ENCODE measurements at places on chromosomes 1 and 21.

- DNase-seq = no peak
Measured at GRCh38 chr1:214337511-214337910, 56.6 kb downstream of the SMYD2 start.

GRCh38 chr1:47523835-47524215 lies 86.0 kb downstream of the FOXD2 start:
- DNase-seq = no peak

DNA sequence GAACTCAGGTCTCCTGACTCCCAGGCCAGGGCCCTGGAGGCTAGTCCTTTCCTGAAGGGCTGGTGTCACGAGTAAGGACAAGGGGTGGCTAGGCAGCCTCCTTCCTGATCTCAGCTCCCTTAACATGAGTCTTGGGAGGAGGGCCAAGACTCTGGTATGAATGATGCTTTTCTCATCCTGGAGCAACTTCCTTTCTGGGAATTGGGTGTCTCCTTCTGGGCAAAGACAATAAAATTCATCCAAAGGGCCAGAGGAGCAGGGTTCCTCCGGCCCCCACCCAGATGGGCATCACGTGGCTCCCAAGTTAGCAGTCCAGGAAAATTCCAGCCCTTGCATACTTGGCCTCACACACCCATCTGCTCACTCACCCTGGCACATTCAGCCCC lies at the start of gene FAM167B:
TSS of gene FAM167B (plus strand) at position 335 of the 386 bp plus-strand sequence. CDS start 200 bp downstream, outside the sequence.
- DNase-seq = no peak

GRCh38 chr1:227942021-227942715 lies 5.6 kb downstream of the WNT9A start:
- DNase-seq = no peak

- DNase-seq = no peak
Measured at GRCh38 chr1:201455098-201455497, 13.9 kb downstream of the PHLDA3 start.

DNA sequence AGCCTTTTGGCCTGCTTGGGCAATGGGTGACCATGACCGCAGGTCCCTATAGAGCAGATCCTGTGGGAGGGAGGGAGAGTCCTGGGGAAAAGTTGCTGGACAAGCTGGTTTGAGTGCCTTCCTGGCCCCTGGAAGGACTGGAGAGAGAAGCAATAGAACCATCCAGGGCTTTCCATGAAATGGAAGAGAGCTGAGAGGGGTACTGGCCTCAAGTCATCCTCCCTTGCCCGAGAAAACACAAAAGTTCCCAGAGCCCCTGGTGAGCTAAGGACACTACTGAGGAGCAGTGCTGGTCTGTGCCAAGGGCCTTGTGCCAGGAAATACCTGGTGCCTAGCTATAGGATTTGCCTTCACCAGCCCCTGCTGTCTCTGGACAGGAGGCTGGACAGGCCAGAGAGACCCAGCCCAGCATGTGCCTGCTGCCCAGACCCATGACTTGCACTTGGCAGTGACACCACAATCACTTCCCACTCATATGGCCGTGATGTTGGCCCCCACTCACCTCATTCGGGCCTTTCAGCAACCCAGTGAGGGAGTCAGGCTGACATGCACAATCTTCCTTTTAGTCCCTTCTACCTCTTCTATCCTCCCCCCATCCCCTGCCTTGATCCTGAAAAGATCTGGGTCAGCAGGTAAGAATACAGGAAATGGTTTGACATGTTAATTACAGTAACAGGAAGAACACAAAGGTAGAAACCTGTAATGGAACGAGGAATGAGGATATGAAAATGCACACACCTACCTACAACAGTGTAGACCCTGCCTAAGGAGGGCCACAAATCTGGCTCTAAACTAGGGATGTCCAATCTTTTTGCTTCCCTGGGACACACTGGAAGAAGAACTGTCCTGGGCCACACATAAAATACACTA lies 7.0 kb downstream of the SH3BP5L start:
- DNase-seq = no peak

- no peak for DNase-seq
Measured at GRCh38 chr1:14940285-14940870, 213.2 kb upstream of the TMEM51 start.

GRCh38 chr21:38420140-38420539 lies 78.1 kb downstream of the ERG start:
- no peak for DNase-seq

DNA sequence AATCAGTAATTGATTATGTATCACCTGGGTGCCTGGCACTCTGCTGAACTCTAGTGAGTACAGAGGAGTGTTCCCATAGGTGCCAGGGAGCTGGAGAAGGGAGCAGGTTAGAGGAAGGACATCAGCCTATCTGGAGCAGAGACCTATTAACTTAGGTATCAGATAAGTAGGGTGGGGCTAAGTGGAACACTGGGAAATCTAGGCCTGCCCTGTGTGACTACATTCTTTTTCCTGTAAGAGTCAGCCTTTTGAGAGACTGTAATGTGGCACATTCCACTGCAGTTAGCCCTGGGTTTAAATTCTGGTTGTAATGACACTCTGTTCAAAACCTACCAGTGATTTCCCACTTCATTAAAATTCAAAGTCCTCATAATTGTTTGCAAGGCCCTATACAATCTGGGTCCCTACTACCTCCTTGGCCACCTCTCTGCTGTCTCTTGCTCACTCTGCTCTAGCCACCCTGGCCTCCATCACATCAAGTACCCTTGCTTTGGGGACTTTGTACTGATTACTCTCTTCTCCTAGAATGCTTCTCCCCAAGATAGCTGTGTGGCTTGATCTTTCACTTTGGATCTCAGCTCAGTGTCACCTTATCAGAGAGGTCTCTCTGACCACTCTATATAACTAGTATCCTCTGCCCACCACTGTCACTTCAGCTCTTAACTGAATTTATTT lies 12.9 kb downstream of the STX12 start:
- DNase-seq = no peak

GRCh38 chr21:35529171-35529863 lies 480.2 kb upstream of the RUNX1 start:
- no peak for DNase-seq

DNA sequence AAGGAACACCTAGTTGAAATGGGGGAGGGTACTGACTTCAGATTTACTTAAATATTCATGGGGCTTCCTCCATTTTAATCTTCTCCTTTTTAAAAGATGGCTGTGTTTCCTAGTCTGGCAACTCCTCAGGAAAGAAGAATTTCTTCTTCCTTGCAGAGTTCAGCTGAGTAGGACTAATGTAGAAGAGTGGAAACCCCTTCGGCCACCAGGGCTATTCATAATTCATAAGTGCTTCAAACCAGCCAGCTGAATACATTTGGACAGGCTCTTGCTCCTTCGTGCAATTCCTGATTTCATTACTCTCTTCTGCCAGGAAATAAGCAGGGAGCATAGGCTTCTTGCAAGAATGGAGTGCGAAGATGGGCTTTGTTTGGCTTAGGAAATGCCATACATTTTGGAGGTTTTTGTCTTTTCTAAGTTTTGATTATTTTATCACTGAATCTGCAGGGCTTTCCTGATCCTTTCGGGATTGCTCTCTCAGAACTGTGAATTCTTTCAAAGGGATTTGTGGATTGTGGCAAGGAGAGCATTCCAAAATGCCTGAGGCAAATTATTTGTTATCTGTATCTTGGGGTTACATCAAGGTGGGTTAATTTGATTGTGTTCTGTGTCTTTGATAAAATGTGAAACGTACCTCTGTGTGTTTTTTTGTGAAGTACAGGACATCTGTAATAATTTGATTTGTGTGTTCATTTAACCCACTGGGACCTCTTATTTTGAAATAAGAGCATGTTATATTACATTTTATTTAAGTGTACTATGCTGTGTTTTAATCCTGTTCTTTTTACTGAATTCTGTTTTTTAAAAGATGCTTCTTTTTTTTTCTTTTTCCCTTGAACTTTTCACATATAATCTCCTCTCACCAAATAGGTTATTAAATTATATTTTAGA lies 179.4 kb upstream of the SGIP1 start:
- no peak for DNase-seq

GRCh38 chr1:214694769-214695168 lies 91.8 kb downstream of the CENPF start:
- no peak for DNase-seq
